ENCODE measurements at places on chromosomes 6 and 20.
A peak's percentile ranks its signal among the peaks of the same experiment; 100 is the strongest.

DNA sequence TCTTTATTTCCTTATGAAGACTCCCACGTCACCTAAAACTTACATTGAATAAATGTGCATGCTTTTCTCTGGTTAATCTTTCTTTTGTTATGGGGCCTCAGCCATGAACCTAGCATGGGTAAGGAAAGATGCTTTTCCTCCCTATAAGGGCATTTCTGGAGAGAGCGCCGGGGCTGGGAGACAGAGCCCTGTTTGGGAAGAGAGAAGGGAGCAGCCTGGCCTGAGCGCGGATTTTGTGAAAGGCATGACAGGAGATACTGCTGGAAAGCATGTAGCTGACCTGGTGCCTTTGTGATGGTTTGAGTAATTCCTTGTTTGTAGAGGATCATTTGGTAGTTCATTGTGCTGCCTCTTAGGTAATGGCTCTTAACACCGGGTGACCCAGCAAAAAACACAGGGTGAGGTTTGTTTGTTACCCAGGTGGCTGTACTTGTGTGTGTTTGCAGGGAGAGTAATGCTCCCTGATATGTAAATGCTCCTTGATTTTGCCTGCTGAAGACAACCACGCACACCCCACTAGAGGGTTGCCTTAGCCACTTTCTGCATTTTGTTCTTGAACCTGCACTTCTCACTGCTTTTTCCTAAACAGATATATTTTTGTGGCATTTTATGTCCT lies 59.2 kb downstream of the ANKRD6 start:
- peak; percentile 86 for DNase-seq

- no peak for DNase-seq
Measured at GRCh38 chr6:163260111-163260895, 154.2 kb upstream of the QKI start.

DNA sequence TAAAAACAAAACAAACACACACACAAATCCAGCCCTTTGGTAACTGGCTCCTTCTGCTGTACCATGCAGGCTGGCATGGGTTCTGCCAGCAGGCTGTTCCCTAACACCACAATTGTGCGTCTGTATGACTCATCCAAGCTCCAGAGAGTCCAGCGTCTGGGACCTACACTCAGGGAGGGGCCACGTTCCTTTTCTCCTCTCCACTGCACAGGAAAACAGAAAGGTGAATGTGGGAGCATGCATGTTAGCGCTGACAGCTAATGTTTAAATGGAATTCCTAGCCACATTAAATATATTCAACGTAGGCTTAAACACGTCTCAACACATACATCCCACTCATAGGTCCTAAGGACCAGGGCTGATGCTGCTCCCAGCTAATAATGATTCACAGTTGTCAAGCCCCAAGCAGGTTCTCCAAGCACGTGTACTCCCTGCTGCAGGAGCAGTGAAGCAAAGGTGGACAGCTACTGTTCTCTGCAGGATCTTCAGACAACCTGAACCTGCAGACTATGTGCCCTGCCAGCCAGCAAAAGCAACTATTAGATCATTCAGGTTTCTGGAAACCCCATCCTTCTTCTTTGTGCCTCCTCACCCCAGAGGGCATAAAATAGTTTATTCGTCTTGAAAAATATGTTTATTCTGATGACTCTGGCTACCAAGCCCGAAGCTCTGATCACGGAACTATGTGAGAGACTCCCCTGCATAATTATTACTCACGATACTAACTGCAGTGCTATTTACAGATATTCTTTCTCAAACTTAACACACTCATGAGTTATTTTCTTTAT lies 20.9 kb downstream of the MAP1LC3A start:
- no peak for DNase-seq

- no peak for DNase-seq
Measured at GRCh38 chr20:41108531-41108930, 28.8 kb upstream of the PLCG1 start.

GRCh38 chr6:11177271-11177670 lies 55.2 kb downstream of the NEDD9 start:
- no peak for DNase-seq
